ENCODE measurements at places on chromosomes 5 and 9.

DNA sequence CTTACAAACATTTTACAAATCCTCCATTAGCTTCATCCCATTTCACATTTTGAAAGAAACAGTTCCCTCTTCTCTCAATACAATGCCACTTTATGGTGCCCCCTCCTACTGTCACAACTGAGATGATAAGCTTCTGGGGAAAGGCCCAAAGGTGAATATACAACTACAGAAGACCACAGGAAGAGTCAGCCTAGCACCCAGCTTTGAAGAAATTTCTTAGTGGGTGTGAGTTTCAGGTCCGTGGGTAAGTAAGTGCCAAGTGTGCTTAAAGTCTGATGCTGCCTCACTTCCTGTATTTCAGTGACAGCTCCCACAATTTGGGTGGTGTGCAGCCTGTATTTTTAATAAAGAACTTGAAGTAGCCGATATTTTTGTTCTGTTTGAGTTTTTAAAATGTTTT is 68.1 kb downstream of the ARHGEF28 start:
- no peak for DNase-seq

DNA sequence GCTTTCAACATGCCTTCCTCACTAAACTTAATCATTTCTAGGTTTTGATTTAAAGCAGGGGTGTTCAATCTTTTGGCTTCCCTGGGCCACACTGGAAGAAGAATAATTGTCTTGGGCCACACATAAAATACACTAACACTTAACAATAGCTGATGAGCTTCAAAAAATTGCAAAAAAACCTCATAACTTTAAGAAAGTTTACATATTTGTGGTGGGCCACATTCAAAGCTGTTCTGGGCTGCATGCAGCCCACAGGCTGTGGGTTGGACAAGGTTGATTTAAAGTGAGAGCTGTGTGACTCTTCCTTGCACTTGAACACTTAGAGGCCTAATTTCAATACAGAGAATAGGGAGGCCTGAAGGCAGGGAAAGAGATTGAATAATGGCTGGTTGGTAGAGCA is 598.3 kb downstream of the EFNA5 start:
- DNase-seq, result no peak

GRCh38 chr5:59275510-59276324 is 617.8 kb downstream of the PDE4D start:
- peak; percentile 21 for DNase-seq

DNA sequence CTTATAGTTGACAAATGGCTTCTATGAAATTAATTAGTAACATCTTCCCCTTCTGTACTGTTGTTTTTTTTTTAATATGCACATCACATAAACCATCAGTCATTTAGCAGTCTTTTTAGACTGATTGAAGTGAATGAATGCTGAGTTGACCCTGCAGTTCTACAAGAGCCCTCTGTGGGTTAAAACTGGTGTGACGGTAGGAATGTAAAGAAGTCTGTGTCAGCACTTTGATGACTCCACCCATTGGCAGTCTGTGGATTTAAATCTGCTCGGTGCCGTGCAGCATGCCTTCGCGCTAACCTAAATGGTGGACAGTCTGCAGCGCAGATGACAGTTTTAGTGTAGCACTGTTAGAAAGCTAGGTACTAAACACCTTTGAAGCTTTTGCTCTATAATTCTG is 3.1 kb downstream of the GTF3C4 start:
- DNase-seq, result no peak

DNA sequence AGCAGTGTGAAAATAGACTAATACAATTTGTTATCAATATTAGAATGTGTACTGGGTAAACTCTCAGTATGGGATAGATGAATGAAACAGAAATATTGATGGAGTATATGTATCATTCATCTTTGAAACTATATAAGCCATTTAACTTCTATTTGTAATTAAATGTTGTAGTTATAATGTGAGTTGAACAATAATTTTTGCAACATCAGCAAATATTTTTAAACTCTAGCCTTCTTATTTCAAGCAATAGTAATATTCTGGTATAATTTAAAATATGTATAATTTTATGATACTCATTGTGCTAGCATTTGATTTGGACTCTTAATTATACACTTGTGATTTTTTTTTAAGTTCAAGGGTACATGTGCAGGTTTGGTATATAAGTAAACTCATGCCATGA is 59.6 kb upstream of the RGMB start:
- no peak for DNase-seq

- no peak for DNase-seq
These were observed 60.2 kb downstream of the CDC14B start for GRCh38 chr9:96559339-96559943.

DNA sequence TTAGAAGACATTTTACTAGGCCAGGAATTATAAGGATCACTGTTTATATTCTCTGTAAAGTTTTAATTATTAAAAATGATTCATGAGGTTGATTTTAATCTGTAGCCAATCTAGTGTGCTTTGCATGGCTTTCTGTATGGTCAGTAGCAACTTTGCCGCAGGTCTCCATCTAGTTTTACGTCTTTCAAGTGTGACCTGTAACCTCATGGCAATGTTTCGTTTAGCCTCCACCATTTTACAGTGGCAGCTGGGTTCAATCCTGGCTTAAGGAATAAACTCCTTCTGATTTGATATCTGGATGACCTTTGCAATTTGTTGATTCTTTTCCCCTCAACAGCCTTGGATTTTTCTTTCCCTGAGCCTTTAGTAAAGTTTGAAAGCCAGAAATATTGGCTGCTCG is 434.5 kb upstream of the CDH9 start:
- DNase-seq, result no peak

- DNase-seq, result peak; percentile 32
These were observed 15.7 kb downstream of the PNPLA7 start for GRCh38 chr9:137534256-137535119.

GRCh38 chr9:133569891-133570690 is 35.6 kb downstream of the ADAMTSL2 start:
- DNase-seq, result no peak

- DNase-seq, result no peak
These were observed 53.4 kb upstream of the SNAPC3 start for GRCh38 chr9:15369238-15369637.

DNA sequence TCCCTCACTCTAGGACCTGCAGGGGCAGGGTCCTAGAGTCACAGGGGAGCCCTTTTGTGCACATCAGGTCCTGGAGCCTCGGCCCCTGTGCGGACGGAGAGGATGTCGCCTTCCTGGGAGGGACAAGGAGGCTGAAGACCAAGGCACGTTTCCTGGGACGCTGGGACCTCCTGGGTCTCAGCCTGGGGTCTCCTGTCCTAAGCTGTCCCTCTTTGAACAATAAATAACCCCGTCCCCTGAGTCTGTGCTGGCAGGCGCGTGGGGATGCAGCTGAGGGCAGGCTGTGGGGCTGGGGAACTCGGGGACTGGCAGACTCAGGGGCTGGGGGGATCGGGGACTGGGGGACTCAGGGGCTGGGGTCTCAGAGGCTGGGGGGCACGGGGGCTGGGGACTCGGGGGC is 31.1 kb downstream of the PAEP start:
- no peak for DNase-seq

GRCh38 chr9:89419978-89420394 is 77.9 kb downstream of the SEMA4D start:
- no peak for DNase-seq

GRCh38 chr9:134807716-134808446 is 72.7 kb upstream of the FCN2 start:
- DNase-seq, result no peak

DNA sequence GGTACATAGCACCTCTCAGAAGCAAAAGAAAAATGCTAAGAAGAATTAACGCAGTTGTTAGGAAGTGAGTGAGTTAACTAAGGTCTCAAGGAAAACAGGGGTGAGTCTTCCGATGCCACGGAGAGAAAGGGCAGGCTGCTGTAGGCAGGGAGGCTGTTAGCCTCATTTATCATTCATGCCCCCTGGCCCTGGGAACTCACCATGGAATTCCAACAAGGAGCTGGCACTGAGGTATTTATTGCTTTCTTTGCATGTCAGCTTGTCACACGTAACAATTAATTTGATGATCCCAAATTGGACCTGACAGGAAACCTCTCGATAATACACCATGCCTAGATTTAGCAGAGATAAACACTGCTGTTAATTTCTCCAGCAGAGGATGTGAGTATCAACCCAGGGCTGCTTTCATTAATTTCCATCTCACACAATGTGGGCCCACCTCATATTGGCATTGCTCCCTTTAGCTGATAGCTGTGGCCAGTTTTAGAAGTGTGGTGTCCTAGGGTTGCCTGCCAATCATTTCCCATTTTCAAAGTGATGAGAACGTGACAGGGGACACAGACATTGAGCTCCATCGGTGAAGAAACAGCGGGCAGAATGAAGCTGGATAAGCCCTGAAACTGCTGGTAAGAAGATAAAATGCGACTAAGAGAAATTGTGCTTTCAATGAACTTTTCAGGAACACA is 45.3 kb downstream of the DAP start:
- no peak for DNase-seq

DNA sequence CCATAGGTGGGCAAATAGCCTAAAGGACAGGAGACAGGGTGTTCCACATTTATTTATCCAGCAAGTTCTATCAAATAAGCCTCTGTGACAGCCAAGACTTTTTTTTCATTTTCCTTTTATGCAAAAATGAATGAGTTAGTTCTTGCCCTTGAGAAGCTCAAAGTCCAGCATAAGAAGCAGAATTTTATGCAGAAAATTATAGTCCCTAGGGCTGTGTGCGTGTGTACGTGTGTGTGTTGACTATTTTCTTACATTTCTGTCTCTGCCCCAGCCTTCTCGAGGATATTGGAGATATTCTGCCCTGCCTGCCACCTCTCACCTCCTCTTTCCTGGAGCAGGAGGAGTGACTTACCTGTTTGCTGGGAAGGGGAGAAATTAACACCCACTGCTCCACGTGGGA is 221.9 kb downstream of the SREK1 start:
- DNase-seq, result no peak

DNA sequence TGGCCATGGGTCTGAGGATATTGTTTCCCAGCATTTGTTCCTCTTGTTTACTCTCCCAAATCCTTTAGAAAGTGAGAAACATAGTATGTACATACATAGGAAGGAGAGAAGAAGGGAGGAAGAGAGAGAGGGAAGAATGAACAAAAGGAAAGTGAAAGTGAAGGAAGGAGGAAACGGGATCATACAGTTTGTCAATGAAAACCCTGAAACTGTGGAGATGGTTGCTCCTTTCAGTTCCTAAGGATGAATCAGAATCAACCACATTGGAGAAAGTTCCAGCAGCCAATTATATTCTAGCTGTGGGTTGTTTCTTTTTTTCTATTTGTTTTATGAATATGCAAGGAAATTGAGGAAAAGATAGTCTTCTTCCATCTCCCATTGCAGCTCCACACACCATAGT is 396.5 kb downstream of the MLLT3 start:
- DNase-seq, result no peak

- no peak for DNase-seq
These were observed 14.4 kb downstream of the VDAC1 start for GRCh38 chr5:133990396-133990795.

DNA sequence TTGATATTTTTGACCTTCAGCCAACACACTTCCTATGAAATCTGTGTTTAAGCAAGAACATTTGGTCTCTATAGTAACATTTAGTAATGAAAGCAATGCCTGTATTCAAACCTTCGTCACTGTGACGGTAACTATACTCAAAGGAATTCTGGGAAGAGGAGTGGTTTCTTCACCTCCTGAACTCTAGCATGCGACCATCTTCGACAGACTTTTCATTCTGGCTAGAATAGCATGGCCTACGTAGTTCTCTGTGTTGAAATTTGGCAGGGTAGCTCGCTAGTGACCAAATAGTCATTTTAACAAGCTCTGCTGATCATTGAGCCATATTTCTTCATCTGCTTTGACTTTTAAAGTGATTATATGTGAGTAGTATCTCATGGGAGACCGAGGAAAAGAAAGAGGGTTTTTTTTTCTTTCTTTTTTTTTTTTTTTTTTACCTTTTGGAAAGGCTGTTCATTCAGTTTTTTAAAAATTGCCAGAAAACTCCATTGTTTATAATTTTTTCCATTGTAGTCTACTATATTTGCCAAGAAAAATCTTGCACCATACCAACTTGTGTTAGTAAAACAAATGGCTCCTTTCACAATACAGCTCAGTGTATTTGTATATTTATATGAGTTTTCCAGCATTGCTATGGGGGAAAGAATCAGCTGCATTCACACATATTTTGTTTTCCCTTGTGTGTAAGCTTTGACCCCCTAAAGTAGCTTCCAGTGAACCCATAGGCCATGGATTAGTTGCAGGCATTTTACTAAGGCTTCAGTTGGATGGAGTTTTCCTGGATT is 166.8 kb downstream of the NNT start:
- no peak for DNase-seq

DNA sequence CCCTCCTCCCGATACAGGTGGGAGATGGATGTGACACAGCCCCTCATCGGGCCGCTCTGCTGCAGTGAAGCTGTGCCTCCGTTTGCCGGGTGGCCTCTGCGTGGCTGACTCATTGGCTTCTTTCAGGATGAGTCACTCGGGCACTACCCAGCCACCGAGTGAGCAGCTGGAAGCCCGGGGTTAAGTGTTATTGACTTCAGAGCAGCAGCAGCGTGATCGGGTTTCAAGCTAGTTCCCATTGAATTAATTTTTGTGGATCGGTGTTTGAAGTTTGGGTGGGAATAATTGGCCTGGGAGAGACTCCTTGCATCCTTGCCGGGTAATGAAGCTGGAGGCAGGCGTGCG is 266.4 kb upstream of the IRX4 start:
- no peak for DNase-seq

GRCh38 chr5:137015540-137016116 is 483.5 kb downstream of the SPOCK1 start:
- no peak for DNase-seq

DNA sequence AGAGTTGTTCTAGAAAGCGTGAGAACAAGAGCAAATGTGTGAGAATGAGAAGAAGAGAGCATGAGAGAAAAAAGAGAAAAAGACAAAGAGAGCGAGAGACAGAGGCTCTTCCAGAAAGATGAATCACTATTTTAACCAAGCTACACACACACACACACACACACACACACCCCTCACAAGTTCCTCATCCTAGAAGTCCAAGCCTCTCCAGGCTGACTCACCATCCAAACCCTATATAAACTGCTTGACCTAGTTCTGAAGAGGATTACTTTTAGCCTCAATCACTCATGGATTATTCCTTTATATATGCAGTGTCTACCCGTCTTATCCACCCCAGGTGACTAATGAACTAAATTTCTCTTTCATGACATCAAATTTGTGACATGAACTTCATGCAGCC is 37.6 kb downstream of the C9orf57 start:
- no peak for DNase-seq

GRCh38 chr9:82651474-82651873 is 411.5 kb downstream of the RASEF start:
- DNase-seq, result no peak

DNA sequence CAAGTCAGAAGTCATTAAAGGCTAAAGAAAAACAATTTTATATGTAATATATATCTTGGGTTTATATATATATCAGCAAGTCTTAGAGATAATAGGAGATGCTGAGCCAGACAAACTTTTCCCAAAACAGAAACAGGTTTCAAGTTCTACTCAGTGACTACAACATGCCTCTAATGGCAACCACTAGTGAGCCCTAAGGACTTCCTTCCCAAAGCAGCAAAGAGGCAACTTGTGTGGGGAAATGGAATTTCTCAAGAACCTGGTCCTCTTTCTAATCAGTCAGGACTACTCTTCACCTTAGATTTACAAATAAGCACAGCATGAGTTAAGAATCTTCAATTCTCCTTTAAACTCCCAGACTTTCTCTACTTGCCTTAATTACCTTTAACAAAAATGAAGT is 17.6 kb downstream of the RNF38 start:
- DNase-seq, result no peak

GRCh38 chr5:74179179-74179578 is 461.3 kb downstream of the ENC1 start:
- DNase-seq, result no peak

- DNase-seq, result no peak
These were observed 133.4 kb downstream of the DAB2IP start for GRCh38 chr9:121784731-121785411.

Measured in tibial nerve (tissue), 4 donors.